ENCODE measurements at places on chromosomes 5 and 9. TPM values are rescaled to one million over a fixed set of nuclear protein-coding genes. Genes with fewer than 3 reads are reported as not detected.

Gene GCNT4
- total RNA-seq: 3.2 TPM

- no peak for DNase-seq
Measured at GRCh38 chr9:123339666-123340510, 16.1 kb upstream of the CRB2 start.

GRCh38 chr9:10015755-10016154 lies 597.0 kb downstream of the PTPRD start:
- no peak for DNase-seq

DNA sequence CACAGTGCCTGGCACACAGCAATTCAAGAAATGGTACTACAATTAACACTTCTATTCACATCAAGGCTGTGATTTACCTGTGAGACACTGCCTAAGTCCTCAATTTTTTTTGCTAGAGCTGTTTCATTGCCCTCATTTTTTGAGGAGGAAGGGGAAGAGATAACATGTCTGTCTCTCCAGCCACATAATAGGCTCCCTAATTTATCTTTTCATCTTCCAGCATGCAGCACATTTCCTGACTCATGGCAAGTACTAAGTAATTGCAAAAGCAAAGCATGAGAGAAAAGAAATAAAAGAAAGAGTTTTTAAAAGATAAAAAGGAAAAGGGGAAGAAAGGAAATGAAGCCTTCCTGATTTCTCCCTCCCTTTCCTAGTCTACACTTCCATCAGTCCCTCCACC lies 26.9 kb upstream of the RNF38 start:
- no peak for DNase-seq
